ENCODE measurements at places on chromosomes 6 and 20. TPM values are rescaled to one million over a fixed set of nuclear protein-coding genes. Genes with fewer than 3 reads are reported as not detected.

GRCh38 chr6:170296746-170297575, 6.1 kb upstream of the DLL1 start:
- no peak overlapping the region for H3K27ac ChIP-seq
- H3K27me3 ChIP-seq, result peaks cover 15% of the 10 kb centered on the region
- H3K4me3 ChIP-seq, result no peak overlapping the region

- no peaks in the 10 kb centered on the region for H3K27me3 ChIP-seq
- H3K36me3 ChIP-seq, result no peaks in the 10 kb centered on the region
- no peaks in the 10 kb centered on the region for H3K4me1 ChIP-seq
- H3K4me3 ChIP-seq, result no peak overlapping the region
- DNase-seq, result no peak
- peak overlapping the region; percentile 8 for H3K27ac ChIP-seq
These were observed 29.4 kb upstream of the CLIC5 start for GRCh38 chr6:46044881-46045617.

The COL19A1 gene
- not detected for total RNA-seq

GRCh38 chr6:106002005-106002404, 84.1 kb upstream of the PRDM1 start:
- DNase-seq, result no peak
- H3K4me3 ChIP-seq, result no peak overlapping the region
- H3K27me3 ChIP-seq, result no peaks in the 10 kb centered on the region
- H3K27ac ChIP-seq, result no peak overlapping the region
- H3K36me3 ChIP-seq, result no peaks in the 10 kb centered on the region

DNA sequence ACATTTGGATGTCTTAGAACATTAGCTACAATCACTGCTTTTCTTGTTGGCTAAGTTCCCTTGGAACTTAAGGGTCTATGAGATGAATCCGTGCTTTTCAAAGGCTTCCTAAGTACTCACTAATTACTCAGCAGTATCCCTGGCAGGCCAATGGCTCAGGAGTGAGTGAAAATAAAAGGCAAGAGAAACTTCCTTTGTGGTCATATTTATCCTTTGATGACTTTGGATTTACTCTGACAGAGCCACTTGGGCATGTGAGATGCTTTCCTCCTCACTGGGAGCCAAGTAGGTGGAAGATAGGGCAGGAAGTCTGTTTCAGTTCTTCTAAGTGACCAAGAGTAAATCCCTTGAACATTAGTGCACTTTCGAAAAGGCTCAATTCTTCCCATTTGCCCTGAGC, 224.3 kb upstream of the FOXA2 start:
- H3K4me3 ChIP-seq, result no peak overlapping the region
- H3K36me3 ChIP-seq, result no peaks in the 10 kb centered on the region
- DNase-seq, result no peak
- H3K27me3 ChIP-seq, result no peaks in the 10 kb centered on the region
- H3K4me1 ChIP-seq, result no peaks in the 10 kb centered on the region

DNA sequence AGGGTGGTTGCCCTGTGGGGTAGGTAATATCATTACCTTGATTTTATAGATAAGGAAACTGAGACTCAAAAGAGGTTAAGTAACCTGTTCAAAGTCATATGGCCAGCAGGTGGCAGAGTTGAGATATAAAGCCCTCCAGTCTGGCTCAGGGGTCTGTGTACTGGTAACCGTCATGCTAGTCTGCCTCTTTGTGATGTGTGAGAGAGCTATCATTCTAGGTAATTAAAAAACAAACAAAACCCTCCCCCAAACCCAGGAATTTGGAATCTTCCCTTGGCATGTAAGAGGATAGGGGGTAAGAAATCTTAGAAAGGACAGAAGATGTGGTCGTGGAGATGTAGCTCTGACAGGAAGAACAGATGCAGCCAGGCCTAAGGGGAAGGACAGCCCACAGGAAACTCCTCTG, 206.0 kb downstream of the CDC5L start:
- H3K27me3 ChIP-seq, result no peaks in the 10 kb centered on the region
- no peaks in the 10 kb centered on the region for H3K4me1 ChIP-seq
- no peak overlapping the region for H3K4me3 ChIP-seq
- DNase-seq, result peak; percentile 18
- no peaks in the 10 kb centered on the region for H3K36me3 ChIP-seq
- H3K27ac ChIP-seq, result no peak overlapping the region
